Ureter (tissue), 1 donor: ENCODE measurements at places on chromosomes 12 and 14. TPM values are rescaled to one million over a fixed set of nuclear protein-coding genes. Genes with fewer than 3 reads are reported as not detected.
A peak's percentile ranks its signal among the peaks of the same experiment; 100 is the strongest.

Gene TMEM121
- total RNA-seq: 1.1 TPM

Gene MOAP1
- total RNA-seq: 23.2 TPM

Gene NRIP2
- 3.6 TPM for total RNA-seq

Gene AQP6
- total RNA-seq: not detected

Gene OR4L1
- total RNA-seq: not detected

Gene FOXN3
- 91.7 TPM for total RNA-seq

Gene IFI27
- total RNA-seq: 62.6 TPM

Gene ADCY4
- 61.7 TPM for total RNA-seq

Gene ESPL1
- total RNA-seq: 2.3 TPM

Gene SLC6A13
- total RNA-seq: not detected

Gene SALL2
- 12.8 TPM for total RNA-seq

DNA sequence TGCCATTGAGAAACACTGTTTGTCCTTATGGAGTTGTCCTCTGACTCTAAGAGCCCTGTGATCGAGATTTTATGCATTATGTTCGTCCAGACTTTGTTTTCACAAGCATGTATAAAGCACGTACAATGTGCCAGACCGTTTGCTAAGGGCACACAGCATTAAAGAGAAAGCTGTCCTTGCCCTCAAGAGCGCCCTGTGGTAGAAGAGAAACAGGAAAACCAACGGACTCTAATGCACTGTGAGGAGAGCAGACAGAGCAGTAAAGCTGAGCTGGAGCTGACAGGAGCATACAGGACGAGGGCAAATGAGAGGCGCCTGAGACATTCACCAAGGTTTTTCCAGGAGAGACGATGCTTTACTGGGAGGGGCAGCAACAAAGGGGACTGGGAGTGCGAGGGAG, 66.2 kb upstream of the OVCH1 start:
- no peak for DNase-seq

DNA sequence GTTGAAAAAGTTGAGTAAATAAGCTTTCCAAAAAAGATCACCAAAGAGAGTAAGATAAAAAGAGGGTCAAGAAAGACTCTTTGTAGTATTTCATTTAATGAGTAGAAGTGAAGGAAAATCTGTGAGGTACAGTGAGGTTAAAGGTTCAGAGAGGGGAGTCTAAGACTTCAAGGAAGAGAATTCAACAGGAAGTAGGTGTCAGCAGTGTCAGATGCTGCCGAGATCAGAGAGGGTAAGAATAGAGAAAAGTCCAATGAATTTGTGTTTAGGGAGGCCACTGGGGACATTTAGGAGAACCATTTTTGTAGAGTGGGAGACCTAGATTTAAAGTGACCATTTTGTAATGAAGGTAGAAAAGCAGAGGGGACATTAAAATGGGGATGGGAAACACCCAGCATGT, 71.6 kb upstream of the KRAS start:
- DNase-seq: no peak

GRCh38 chr14:60092526-60092920, 800 bp downstream of the PCNX4 start:
- no peak for DNase-seq

- DNase-seq: no peak
These were observed 75.1 kb upstream of the SLC38A4 start for GRCh38 chr12:46900734-46901463.

DNA sequence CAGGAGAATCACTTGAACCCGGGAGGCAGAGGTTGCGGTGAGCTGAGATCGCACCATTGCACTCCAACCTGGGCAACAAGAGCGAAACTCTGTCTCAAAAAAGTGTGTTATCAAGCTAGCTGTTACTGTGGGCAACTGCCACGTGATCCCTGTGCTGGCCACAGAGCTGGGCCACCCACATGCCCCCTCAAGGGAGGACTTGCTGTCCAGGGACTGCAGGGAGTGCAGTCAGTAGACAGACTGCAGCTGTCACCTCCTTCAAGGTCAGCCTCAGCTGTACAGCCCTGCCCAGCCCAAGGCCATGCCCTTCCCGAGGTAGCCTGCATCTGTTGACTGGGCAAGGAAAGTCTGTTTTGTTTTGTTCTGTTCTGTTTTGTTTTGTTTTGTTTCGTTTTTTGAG, 46.6 kb upstream of the BICDL1 start:
- DNase-seq: no peak

GRCh38 chr14:22131749-22132476, 457.1 kb downstream of the DAD1 start:
- no peak for DNase-seq

DNA sequence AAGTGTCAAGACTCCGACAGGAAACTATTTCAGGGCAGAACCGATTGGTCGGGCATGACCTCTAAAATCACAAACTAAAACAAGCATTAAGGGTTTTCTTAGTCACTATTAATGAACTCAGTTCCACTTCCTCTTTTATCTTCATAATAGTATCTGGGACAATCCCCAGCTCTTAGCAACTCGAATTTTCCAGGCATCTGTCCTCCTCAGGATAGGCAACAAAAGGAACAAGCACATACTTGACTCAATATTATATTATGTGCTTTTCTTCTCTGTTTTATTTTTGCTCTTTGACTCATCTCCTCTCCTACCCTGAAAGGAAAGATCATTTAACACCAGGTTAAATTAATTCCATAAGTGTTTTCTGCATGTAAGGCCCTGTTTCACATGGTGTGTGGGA, 638.3 kb upstream of the TBX3 start:
- no peak for DNase-seq

DNA sequence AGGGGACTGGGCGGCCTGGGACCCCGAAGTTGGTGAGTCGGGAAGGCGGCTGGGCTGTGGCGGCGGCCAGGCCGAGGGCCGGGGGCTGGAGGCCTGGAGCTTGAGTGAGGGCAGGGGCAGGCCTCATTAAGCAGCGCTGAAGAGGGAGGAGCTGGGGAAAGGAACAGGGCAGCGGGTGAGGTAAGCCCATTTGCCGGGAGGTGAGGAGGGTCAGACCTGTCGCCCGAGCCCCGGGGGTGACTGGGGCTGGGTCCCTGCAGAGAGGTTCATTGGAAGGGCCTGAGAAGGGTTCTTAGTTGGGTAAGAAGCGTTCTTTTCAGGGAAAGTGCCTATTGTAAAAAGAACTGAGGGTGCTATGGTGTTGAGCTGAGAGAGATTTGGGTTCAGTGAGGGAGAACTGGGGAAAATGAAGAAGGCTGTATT, 441 bp downstream of the RAB5B start:
- peak; percentile 68 for DNase-seq

DNA sequence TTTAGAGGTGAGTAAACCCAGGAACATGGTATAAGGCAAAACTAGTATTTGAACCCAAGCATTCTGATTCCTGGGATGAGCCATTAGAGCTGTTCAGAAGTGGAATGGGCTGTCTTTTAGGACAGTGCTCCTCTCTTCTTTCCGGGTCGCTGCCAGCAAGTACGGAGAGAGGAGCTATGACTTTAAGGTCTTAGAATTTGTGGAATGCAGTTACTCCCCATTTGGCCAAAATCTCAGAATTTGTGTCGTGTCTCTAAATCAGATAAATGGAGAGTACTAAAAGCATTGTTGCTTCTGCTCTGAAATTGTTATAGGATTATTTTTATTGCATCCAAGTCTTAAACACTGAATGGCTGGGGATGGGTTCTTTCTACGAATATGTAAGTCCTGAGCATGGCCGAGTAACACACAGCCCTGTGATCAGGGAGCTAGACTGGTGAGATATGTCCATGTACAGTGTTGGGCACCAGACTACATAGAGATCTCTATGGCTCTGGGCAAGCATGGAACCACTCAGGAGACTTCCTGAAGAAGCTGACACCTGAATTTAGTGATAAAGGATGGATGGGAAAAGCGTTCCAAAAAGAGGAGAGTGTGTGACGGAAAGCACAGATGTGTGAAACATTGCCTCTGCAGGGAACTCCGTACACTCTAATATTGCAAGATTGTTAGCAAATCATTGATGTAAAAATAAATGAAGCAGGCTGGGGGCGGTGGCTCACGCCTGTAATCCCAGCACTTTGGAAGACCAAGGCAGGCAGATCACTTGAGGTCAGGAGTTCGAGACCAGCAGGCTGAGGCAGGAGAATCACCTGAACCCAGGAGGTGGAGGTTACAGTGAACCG, 184.7 kb downstream of the SRGAP1 start:
- DNase-seq: no peak

DNA sequence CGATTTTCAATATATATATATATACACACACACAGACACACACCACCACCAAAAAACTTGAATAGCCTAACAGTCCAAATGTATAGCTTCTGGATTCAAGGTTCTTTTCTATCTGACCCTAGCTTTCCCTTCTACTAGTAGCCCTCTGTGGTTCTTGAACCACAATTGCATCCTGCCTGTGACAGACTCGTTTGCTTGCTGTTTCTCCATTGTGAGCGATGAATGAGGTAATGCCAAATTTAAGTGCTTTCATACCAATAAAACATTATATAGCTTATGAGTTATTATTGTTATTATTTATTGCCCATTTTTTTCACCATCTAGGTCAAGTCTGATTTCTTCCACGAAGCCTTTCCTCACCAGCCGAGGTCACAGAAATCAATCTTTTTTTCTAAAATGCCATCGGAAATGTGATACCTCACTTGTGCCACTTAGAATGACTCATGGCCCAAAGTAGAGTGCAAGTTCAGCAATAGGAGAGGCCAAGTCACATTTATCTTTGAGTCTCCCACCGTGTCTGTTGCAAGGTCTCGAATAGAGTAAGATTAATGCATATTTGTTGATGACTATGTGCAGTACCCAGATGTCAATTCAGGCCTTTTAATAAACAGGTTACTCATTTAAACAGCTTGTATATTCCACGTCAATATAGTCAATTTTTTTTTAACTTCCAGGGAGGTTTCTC, 1015.8 kb upstream of the SEL1L start:
- DNase-seq: no peak

GRCh38 chr14:103688906-103689902, 26.0 kb downstream of the XRCC3 start:
- no peak for DNase-seq

- DNase-seq: no peak
These were observed 28.2 kb downstream of the EEA1 start for GRCh38 chr12:92900941-92901340.

- DNase-seq: no peak
These were observed 844.0 kb upstream of the LRFN5 start for GRCh38 chr14:40762685-40763084.

- peak; percentile 63 for DNase-seq
These were observed 8.8 kb upstream of the CCDC85C start for GRCh38 chr14:99612738-99613330.

DNA sequence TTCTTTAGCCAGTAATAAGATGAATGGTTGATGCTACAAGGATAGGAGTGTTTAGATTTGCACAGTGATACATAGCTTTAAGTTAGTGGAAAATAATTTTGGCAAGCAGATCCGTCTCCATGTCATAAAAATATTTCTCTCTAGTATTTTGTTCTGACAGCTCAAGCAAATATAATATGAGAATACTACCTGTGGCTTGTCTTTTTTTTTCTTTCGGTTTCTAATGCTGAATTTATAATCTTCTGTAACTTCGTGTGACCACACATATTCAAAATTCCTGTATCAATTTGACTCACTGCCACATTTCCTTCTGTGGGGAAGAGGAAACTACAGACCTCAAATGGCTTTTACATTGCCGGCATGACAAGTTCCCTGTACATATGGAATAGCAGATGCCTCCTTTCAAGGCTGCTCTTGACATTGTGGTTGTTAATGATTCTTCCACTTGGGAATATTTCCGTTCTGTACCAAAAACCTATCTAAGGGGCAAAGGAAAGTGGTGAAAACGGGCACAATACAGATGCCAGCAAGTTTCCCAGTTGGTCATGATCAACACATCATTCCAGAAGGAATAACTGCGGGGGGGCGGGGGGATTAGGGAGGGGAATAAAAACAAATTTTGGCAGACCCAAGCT, 103.6 kb upstream of the CCDC91 start:
- no peak for DNase-seq

GRCh38 chr12:6167327-6168280, 32.6 kb upstream of the CD9 start:
- DNase-seq: no peak

- no peak for DNase-seq
These were observed 51.3 kb downstream of the SLC6A12 start for GRCh38 chr12:162467-163307.

GRCh38 chr14:100619396-100620254, 32.4 kb upstream of the BEGAIN start:
- DNase-seq: no peak

DNA sequence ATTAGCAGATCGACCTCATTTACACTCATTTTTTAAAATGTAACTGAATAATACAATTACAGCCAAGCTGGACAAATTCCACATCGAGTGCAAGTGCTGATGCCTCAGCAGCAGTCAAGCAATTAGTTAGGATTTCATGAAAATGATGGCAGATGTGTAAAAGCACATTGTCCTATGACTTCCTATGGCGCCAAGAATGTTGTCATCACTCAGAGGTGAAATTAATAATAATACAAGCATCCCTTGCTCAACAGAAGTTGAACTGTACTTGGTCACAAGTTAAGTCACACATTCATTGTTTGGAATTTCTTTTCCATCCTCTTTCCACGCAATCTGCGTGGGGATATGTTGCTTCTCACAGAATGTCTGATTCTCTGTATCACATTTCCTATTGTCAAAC, 117.3 kb downstream of the GTF2A1 start:
- DNase-seq: no peak

DNA sequence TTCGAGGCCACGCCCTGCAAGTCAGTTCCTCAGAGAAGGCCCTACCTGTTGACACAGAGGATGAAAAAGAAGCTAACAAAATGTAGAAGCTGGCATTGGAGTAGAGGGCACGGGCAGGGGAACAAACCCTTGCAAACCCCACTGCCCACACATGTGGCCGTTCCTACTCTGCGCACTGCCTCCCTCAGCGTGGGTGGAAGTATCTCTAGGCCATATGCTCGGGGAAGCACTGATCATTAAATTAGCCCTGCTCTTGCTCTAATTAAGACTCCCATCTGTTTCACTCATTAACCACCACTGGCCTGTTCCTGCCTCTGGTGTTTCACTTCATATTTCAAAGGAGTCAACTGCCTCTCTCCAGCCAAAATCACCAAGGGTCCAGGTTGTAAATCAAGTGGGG, 201.2 kb upstream of the SFSWAP start:
- DNase-seq: no peak
